CD4-positive, alpha-beta T cell treated with Interferon alpha-2 for 1 hour (primary cell): ENCODE measurements at places on chromosomes 3 and 15.
A peak's percentile ranks its signal among the peaks of the same experiment; 100 is the strongest.

DNA sequence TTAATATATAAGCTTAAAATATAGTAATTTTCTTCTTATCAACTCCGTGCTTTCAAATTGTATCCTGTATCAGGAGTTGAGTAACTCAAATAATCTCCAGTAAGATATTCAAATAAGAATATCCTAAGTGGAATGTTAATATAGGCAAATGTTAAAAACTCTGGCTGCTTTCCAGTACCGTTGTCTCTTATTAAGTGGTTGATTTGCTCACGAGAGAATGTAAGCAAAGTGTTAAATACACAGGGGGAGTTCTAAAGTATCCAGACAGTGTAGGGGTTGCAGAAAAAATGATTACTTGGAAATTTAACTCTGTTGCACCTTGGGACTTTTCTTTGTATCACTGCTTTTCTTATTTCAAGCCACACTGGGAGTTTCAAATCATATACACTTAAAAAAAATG, 478.9 kb upstream of the TBL1XR1 start:
- DNase-seq = no peak

DNA sequence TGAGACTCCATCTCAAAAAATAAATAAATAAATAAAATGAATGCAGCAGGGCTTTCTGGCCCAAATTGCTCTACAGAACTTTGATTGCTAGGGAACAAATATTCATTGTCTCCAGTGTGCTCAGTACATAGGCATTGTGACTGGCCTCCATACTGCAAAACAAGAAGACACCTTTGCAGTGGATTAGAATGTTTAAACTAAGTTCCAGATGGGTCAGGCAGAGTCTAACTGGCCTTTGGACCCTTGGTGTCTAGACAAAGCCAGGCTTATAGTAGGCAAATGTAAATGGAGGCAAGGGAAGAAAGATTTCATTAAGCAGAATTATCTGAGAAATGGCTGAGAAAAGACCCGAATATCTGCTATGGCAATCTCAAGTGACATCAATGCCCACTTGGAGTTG, 335.2 kb upstream of the C2CD4B start:
- no peak for DNase-seq

DNA sequence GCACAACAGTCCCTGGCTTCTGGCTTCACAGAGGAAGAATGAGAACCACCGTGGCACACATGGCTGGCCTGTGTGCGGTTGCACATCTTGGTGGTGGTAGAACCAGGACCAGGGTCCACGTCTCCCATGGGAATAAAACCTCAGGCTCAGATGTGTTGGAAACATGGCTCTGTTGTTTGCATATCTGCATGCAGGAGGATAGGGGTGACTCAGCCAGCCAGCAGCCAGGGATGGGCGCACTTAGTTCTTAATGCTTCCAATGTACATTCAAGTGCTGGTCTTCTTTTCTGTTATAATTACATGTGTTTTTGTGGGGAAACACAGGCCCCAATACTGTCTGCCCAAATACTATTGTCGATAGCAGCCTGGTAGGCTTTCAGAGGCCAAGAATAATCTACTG, 35.8 kb upstream of the BCL2L10 start:
- DNase-seq = no peak

DNA sequence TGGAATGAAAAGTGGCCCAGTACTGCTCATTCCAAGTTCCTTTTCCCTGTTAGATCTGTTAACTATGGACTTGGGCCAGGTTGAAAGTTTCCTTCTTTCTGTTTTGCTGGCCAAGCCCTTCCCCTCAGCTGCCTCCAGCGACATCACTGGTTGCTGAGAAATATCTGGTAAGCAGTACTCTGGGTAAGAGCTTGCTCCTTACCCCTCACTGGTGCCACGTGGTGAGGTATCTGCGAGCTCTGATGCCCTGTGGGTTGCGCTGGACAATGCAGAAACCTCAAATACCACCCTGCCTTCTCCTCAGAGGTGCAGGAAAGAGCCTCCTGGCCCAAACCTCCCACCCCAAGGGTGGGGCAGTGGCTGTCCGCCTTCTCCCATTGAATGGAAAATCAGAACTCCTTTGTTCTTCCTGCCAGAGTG, 42.9 kb upstream of the APH1B start:
- no peak for DNase-seq

- DNase-seq = no peak
These were observed 56.8 kb downstream of the GASK1A start for GRCh38 chr3:43035801-43036365.

DNA sequence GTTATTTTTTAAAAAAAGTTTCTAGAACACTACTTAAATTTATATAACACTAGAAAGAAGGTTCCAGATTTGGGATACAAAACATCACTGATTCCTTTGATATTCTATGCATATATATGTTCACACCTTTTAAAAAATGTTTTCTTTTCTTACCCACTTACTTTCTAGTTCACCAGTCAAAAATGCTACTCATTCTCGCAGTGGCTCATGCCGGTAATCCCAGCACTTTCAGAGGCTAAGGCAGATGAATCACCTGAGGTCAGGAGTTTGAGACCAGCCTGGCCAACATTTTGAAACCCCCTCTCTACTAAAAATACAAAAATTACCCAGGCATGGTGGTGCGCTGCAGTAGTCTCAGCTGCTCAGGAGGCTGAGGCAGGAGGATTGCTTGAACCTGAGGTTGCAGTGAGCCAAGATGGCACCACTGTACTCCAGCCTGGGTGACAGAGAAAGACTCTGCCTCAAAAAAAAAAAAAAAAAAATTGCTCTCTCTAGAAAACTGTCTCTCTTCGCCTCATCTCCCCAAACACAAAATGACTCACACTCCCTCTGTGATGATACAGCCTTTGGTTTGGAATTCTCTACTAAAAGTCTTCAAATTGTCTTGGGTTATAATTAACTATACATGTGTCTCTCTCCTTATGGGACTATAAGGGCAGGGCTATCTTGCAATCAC, 52.6 kb upstream of the TGFBR2 start:
- no peak for DNase-seq

GRCh38 chr15:33370623-33371020, 59.9 kb downstream of the RYR3 start:
- no peak for DNase-seq

DNA sequence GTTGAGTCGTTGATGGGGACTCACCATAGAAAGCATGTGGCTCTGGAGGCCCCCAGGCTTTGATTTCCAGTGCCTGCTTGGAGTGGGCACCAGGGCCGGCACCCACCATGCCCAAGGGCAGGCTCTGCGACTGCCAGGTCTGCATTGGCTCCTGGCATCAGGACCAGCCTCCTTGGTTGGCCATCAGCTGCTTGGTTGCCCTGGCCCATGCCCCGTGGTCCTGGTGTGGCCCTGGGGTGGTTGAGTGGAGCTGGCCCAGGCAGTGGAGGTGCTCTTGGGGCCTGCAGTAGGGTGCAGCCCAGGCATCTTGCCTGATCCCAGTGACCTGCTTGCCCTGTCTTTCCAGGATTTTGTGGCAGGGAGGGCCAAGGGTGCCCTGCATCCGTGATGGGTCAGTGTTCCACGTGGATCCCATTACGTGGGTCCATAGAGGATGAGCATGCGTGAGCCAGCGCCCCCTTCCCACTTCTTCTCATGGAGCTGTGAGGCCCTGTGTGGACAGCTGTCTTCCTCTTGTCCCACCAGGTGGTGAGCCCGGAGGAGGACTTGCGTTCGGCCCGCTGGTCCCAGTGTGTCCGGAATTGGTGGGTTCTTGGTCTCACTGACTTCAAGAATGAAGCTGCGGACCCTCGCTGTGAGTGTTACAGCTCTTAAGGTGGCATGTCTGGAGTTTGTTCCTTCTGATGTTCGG, 187.0 kb downstream of the UBE3A start:
- no peak for DNase-seq

GRCh38 chr3:136955813-136956212, 2.0 kb upstream of the IL20RB start:
- DNase-seq = no peak

GRCh38 chr15:62749036-62749815, 293.3 kb upstream of the TPM1 start:
- DNase-seq = no peak

DNA sequence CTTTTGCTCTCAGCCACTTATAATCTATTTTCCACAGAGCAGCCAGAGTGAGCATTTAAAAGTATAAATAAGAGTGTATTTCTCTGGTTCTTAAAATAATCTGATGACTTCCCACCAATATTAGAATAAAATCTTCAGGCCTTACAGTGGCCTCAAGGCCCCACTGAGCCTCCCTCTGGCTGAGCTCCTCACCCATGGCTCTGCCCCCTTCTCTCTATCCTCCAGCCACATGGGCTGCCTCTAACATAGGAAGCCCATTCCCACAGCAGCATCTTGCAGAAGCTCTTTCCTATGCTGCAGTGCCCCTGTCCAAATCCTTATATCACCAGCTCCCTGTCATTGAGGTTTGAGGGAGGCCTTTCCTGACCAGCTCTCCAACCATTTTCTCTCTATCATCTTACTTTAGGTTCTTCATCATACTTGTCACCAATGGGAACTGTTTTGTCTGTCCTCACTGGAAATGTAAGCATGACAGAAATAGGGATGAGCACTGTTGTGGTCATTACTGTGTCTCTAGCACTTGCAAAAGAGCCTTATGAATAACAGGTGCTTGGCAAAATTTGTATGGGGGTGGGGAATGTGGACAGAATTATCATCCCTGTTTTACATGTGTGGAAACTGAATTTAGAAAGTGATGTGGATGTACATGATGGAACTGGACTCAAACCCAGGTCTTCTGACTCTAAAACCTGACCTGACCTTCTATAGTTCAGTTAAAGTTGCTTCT, 250.6 kb downstream of the NR1D2 start:
- no peak for DNase-seq

- peak; percentile 26 for DNase-seq
These were observed 7.3 kb downstream of the B3GNT5 start for GRCh38 chr3:183260167-183260904.

DNA sequence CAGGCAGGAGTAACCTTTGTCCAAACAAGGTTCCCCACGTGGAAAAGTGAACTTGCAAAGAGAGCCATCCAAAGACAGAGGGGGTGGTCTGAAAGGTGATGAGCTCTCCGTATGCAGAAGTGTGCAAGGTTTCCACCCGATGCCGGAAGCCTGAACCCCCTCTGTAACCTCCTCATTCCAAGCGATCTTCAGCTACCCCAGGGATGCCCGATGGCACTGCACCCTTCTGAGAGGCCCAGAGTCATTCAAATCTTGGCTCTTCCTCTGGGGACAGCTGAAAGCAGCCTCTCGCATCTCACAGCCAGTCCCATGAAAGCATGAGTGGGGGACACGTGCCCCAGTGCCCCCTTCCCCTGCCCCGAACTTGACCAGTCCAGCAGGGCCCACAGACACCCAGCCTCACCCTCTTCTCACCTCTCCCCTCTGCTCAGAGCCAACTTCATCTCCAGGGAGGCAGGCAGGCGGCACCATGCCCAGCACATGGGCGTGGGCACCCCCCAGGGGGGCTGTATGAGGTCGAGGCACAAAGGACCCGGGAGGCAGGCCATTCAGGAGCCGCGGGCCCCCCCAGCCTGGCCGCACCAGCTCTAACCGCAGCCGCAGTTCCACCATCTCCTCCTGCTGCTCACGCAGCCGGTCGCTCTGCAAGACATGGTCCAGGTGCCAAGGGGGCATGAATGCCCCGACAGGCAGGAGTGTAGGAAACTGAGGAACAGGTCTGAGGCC, 8.7 kb downstream of the KIF7 start:
- DNase-seq = no peak

DNA sequence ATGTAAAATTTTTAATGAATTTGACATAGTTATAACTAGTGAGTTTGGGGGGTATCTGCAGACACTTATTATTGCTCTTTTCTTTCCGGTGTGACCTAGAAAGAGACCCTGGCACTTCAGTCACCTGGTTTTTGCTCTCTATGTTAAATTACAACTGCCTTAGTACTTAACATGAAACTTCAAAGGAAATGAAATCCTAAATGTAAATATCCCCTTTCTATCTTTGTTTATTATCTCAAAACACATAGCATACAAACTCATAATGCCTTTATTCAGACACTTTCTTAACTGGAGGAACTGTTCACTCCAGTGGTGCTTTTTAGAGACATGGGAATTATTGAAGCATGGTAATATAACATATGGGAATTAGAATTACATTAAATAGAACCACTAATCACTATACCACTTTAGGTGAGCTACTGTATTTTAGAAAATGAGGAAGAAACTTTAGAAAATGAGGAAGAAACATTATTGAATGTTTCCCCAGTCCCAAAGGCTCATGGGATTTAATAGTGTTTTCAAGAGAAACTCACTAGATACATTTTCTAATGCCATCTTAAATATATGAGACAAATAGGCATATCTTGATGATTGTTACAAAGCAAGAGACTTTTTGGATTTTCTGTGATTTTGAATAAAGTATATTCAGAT, 119.5 kb upstream of the MLF1 start:
- DNase-seq = no peak

- DNase-seq = no peak
These were observed 18.8 kb upstream of the SKOR1 start for GRCh38 chr15:67806536-67806935.

GRCh38 chr3:24342275-24342674, 152.4 kb downstream of the THRB start:
- no peak for DNase-seq

GRCh38 chr15:90407871-90408317, 19.9 kb downstream of the IQGAP1 start:
- peak; percentile 24 for DNase-seq

- no peak for DNase-seq
These were observed 1.7 kb downstream of the SPCS1 start for GRCh38 chr3:52707585-52707984.

GRCh38 chr15:39497759-39498565, 82.9 kb upstream of the THBS1 start:
- no peak for DNase-seq

GRCh38 chr3:69612791-69613190, 126.5 kb upstream of the MITF start:
- no peak for DNase-seq

- DNase-seq = no peak
These were observed 1.7 kb downstream of the EIF4G1 start for GRCh38 chr3:184315871-184316661.

DNA sequence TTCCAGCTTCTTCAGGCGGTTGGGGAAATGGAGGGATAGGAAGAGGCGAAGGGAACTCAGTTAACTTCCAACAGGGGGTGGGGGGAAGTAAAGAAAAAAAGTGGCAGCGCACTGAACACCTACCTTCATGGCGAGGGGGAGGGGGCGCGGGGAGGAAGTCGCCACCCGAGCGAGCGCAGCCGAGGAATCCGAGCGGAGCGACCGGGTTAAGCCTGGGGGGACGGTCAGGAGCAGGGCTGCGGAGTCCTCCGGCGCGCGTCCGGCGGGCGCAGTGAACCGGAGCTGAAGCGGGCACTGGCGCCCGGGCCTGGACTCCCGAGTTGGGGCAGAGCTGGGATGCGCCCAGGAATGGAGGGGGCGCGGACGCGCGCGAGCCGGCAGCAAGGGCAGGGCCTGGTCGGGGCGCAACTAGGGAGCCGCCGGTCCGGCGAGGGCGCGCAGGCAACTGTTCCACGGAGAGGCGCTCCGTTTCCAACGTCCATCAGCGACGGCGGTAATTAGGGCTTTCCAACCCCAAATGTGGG, at the start of gene WNT5A:
Gene WNT5A (minus strand): TSS at position 450 of the 524 bp plus-strand sequence. CDS start 321 bp downstream, at position 129.
- no peak for DNase-seq

DNA sequence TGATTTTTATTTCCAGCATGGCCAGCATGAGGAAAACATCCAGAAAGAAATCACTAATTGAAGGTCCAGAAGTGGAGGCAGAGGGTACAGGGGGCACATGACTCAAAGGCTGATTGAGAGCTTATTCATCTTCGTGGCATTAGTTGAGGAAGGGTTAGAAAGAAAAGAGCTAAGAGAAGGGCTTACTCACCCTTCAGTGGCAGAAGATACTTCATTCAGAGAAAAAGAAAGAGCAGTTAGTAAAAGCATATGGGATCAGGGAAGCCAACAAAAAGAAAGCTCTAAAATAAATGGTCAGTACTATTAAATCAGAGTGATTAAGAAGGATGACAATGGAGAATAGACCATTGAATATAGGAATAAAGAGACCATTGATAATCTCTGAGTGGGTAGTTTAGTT, 25.2 kb downstream of the GAP43 start:
- DNase-seq = no peak

- DNase-seq = no peak
These were observed 8.7 kb downstream of the SLC27A2 start for GRCh38 chr15:50190723-50191122.
